ENCODE measurements at places on chromosomes 13 and 19.

DNA sequence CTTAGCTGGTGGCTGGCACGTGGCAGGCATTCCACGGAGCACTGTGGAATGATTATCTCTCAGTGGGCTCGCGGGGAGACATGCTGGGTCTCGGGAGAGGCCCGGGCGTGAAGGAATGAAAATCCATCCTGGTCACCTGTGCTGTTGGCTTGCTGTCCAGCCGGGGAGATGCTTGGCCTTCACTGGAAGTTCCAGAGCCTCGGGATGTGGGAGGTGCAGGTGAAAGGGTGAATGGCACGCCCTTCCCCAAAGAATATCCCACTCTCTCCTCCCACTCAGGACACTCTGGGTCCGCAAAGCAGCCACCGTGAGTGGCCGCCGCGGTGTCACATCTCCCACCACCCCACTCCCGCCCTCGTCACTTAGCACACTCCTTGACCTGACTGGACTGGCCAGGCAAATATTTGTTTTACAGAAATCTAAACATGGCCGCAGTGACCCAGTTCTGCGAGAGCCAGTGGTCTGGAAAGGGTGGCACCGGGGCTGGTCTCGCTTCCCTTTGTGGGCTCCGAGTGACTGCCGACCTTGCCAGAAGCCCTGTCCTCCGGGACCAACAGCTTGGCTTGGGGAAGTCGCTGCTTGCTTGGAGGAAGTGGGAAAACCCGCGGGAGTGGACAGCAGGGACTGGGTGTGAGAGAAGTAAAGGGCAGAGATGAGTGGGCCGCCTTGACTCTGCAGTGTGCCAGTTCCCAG, 8.0 kb downstream of the DPP9 start:
- peak; percentile 33 for DNase-seq

DNA sequence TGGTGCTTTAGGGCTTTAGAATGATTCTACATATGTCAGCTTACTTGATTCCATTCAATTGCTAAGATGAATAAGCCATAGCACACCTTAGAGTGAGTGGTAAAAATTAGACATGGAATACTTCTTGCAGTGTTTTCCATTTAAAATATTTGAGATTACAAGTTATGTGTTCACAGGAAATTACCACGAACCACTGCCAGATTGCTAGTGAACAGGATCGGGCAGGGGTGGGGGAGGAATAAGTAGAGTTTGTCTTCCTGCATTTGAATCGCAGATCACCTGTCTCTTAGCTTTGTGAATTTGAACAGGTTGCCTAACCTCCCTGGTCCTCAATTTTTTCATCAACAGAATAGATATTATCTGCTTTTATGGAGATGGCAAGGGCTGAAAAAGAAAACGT, 124.6 kb downstream of the GGACT start:
- DNase-seq = no peak

GRCh38 chr13:97275776-97276501, 53.8 kb downstream of the MBNL2 start:
- no peak for DNase-seq

GRCh38 chr13:73335210-73335609, 276.4 kb downstream of the KLF5 start:
- no peak for DNase-seq

- no peak for DNase-seq
These were observed 52.5 kb downstream of the MTUS2 start for GRCh38 chr13:28872427-28873176.

Measured in LNCaP clone FGC (cell line).